ENCODE measurements at places on chromosomes 5 and 9.

GRCh38 chr5:115686738-115687074 lies 60.9 kb upstream of the TMED7 start:
- DNase-seq: no peak

- DNase-seq: no peak
Measured at GRCh38 chr5:15966066-15966640, 213.4 kb downstream of the MARCHF11 start.

- DNase-seq: no peak
Measured at GRCh38 chr5:32331935-32332274, 19.2 kb upstream of the MTMR12 start.

DNA sequence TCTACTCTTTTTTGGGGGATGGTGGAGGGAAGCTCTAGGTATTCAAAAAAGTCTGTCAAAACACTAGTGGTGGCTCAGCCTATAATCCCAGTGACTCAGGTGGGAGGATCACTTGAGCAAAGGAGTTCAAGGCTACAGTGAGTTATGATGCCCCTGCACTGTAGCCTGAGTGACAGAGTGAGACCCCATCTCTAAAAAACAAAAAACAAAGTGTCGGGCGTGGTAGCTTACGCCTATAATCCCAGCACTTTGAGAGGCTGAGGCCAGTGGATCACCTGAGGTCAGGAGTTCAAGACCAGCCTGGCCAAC lies 15.8 kb upstream of the SLC35D2 start:
- no peak for DNase-seq

DNA sequence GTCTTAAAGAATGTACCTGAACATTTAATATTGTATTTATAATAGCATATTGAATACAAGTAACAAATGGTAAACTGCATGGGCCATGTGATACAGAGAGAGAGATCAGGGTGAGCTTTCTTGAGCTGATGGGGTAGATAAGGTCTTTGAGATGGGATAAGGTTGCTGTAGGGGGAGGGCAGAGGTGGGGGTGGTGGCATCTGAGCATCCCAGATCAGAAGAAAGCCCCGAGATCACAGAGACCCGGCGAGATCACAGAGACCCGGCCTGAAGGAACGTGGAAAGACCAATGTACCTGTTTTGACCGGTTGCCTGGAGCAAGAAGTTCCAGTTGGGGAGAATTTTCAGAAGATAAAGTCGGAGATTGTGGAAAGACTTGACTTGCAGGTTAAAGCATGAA lies 6.6 kb downstream of the SMARCA2 start:
- DNase-seq: no peak

DNA sequence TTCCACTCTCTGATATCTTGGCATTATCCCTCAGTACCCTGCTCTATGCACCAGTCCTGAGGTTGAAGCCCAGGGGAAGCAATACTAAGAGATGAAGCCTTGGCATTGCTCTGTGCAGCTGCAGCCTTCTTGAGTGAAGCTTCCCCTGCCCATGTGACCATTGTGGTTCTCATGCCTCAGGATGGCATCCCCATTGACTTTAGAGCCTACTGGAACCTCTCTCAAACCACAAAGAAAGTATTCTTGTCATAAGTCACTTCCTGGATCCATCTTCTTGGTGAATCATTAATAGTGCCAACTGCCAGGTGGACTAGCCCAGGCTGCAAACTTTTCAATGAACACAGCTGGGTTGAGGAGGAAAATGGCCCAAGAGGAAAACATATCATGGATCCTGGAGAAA lies 283.9 kb upstream of the RFX3 start:
- DNase-seq: no peak

DNA sequence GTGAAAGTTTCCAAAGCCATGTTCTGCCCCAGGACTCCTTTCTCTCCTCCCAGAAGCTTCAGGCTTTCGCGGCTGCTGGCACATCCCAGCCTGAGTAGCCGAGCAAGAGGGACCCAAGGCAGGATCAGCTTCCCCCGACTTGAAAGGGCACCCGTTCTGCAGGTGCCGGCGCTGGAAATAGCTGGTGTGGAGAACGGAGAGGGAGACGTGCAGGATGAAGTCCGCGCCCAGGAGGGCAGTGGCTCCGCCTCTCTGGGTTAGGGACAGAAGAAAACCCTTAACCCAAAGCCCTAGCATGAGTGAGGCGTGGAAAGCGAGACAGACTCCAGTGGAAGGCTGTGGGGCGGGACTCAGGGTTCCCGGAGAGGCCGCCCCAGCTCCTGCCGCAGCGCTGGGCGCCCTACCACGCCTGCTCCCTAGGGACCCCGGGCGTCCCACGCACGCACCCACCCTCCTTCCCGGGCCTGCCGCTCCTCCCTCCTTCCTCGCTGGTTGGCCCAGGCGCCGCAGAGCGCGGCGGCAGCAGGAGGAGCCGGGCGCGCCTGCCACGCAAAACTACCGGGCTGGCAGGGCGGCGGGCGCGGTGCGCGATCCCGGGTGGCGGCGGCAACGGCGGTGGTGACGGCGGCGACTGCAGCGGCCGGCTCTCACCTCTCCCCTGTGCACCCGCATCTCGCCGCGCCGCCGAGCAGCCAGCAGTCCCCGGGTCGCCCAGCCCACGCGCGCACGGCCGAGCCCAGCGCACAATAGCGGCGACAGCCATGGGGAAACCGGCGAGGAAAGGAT lies at the start of gene SLC1A1:
SLC1A1 (plus strand) TSS at position 550 of the 786 bp plus-strand sequence; CDS start at position 762, 212 bp downstream.
- DNase-seq: no peak

DNA sequence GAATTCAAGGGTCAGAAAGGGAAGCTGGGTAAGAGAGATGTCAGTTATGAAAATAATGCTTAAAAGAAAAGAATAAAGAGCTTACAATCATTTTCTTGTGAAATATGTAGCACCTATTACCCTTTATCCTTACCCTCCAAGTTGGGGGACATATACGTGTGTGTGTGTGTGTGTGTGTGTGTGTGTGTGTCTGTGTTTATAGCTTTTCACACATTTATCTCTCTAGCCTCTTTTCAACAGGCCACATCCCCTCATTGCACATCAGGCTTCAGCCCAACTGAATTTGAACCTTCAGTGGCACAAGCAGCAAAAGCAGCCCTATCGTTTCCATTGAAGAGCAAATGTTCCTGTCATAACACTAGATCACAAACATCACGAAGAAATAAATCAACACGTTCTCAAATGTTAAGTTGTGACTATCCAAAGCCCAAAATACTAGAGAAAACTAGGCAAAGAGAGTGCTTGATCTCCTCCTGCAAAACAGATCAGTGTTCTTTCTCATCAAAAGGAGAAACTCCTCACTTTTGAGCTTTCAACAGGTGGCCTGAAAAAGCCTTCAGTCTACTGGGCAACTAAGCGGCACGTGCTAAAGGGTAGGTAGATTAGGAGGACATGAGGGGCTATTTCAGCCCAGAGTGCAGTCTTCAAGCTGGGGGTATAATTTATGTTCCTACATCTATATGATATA lies 416.4 kb downstream of the EFNA5 start:
- DNase-seq: no peak

GRCh38 chr5:76175821-76176403 lies 92.7 kb downstream of the SV2C start:
- DNase-seq: no peak

DNA sequence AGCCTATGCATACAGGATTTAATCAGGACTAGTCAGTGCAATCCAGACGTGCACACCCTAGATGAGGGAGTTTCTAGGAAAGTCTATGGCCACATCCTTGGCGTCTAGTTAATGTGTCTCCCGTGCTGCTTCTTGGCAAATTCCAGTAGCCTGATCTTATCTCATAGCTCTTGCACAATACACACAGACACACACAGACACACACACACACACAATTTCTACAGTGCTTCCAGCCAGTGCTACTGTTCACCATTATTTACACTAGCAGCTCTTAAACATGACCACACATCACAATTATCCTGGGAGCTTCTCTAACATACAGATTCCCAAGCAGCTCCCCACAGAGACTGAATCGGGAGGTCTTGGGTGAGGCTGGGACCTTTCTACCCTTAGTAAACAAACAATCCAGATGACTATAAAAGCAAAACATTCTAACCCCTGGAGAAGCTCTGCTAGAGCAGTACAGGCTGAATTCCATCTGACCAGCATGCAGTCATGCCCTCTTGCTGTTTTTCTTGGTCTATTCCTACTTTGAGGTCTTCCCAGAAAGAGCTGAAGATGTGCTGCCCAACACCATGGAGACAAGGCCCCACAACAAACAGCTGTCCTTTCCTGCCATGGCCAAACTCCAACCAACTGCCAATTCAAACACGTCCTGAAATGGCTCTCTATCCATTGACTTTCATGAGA lies 236.6 kb downstream of the DEPDC1B start:
- no peak for DNase-seq

DNA sequence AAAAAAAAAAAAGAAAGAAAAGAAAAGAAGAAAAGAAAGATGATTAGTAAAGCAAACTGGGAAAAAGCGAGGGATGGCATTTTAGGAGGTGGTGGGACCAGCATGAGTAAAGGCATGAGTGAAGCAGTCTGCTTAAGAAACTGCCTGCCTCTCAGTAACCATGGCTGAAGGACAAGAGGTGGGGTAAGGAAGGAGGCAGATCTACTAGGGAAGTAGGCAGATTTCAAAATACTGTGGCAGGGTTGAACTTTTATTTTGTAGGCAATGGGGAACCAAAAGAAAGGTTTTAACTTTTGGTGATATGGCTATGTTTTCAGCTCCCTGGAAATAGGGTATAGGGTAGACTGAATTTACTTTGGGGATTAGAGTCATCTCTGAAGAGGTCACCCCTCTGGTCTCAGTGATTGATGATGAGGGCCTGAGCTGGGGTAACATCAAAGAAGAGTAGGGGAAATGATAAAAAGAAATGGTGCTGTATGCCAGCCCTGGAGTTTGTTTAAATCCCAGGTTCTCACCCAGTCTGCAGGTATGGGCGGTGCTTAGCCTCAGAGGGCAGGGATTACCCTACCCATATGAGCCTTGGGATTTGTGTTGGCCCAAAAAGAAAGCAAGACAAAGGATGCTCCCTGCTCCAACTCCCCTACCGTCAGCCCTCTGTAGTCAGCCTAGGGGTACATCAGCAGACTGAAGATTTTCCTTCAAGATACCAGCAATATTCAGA lies 316.2 kb downstream of the CWC27 start:
- DNase-seq: no peak

- no peak for DNase-seq
Measured at GRCh38 chr5:179054036-179054785, 6.0 kb upstream of the ZNF354C start.

- no peak for DNase-seq
Measured at GRCh38 chr5:127275641-127276193, 14.9 kb upstream of the MEGF10 start.

DNA sequence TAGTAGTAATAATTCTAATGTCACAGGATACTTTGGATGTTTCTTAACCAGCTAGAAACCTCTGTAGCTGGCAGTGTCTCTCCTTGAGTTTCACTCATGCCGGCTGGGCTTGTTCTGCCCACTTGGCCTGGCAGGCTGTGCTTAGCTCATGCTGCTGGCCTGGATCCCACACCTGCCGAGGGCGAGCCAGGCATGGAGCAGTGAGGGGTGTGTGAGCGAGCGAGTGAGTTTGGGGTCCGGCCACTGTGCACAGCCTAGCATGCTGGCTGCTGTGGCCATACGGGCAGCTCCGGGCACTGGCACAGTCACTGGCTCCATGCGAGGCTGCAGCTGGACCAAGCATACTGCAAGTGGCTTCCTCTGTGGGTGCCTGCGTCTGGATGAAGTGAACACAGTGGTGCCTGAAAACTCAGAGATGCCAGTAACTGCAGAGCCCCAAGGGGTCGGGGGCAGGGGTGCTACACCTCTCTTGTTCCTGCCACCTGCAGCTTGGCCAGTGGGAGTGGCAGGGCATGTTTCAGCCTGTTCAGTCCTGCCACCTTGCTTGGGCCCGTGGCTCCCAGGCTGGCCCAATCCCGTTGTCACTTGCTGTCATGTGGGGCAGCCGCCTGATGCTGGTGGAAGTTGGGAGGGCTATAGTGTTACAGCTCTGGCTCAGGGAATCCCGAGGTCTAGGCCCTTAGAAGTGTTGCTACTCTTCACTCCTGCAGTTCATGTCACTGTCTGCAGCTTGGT lies 9.9 kb downstream of the FSD1L start:
- no peak for DNase-seq

GRCh38 chr5:112690605-112691338 lies 46.9 kb upstream of the APC start:
- DNase-seq: no peak

DNA sequence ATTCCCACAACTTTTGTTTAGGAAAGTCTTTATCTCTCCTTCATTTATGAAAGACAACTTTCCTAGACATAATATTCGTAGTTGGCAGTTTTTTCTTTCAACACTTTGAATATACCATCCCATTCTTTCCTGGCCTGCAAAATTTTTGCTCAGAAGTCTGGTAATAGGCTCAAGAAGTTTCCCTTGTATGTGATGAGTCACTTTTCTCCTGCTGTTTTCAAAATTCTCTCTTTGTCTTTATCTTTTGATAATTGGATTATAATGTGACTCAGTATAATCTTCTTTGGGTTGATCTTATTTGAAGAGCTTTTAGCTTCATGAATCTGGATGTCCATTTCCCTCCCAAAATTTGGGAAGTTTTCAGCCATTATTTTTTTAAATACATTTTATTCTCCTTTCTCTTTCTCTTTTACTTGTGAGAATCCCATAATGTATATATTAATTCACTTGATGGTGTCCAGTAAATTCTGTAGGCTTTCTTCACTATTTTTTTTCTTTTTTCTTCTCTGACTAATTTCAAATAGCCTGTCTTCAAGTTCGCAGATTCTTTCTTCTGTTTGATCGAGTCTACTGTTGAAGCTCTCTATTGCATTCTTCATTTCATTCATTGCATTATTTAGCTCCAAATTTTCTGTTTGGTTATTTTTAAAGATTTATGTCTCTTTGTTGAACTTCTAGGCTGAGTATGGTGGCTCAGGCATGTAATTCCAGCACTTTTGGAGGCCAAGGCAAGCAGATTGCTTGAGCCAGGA lies 37.3 kb upstream of the CKS2 start:
- no peak for DNase-seq

GRCh38 chr9:135908754-135909204 lies 1.4 kb upstream of the CAMSAP1 start:
- no peak for DNase-seq

GRCh38 chr5:149583394-149583793 lies 2.1 kb downstream of the ARHGEF37 start:
- no peak for DNase-seq

GRCh38 chr5:96935559-96936430 lies at the start of gene LNPEP:
Gene LNPEP, plus strand, starts transcription at chr5:96936080. Its CDS starts 76 bp downstream, at chr5:96936156.
- peak; percentile 88 for DNase-seq

Data from stimulated activated CD4-positive, alpha-beta T cell treated with anti-CD3 and anti-CD28 coated beads, TNF-alpha, amount 100 ng/mL, for 4 hours (primary cell).